Fibroblast of villous mesenchyme (primary cell): ENCODE measurements at places on chromosomes 13 and 19. TPM values are rescaled to one million over a fixed set of nuclear protein-coding genes. Genes with fewer than 3 reads are reported as not detected.

GARIN5A gene
- 0.32 TPM in 1 of 2 replicates, not detected in the other for total RNA-seq

MBD3L3 gene
- not detected in 2 replicates for total RNA-seq

MYH14 gene
- total RNA-seq: not detected in 2 replicates

ADM5 gene
- total RNA-seq: under 0.01 and 0.32 TPM in 2 replicates

CYSLTR2 gene
- not detected in 2 replicates for total RNA-seq

ZNF761 gene
- 8.7 and 13.8 TPM in 2 replicates for total RNA-seq

TNFRSF19 gene
- total RNA-seq: 95.7 and 139 TPM in 2 replicates

ZNF497 gene
- 0.32 and 0.86 TPM in 2 replicates for total RNA-seq

SULT2B1 gene
- under 0.01 TPM in 1 of 2 replicates, not detected in the other for total RNA-seq

GPC6 gene
- total RNA-seq: 6.0 and 16.1 TPM in 2 replicates

NFIX gene
- total RNA-seq: 29.6 and 30.2 TPM in 2 replicates

ADPRHL1 gene
- 1.3 and 2.9 TPM in 2 replicates for total RNA-seq

KIR2DL3 gene
- not detected in 2 replicates for total RNA-seq

F10 gene
- total RNA-seq: 8.7 and 12.5 TPM in 2 replicates

EBI3 gene
- 1.3 TPM in 1 of 2 replicates, not detected in the other for total RNA-seq

SBK2 gene
- total RNA-seq: not detected in 2 replicates

ELANE gene
- total RNA-seq: not detected in 2 replicates

BCL3 gene
- 8.6 and 10.0 TPM in 2 replicates for total RNA-seq

TUBA3C gene
- total RNA-seq: not detected in 2 replicates

STRN4 gene
- total RNA-seq: 66.5 and 75.1 TPM in 2 replicates

CATSPERD gene
- not detected in 2 replicates for total RNA-seq

IL11 gene
- 3.0 and 5.2 TPM in 2 replicates for total RNA-seq

FLT3 gene
- total RNA-seq: not detected in 2 replicates

HSD17B14 gene
- 12.2 and 13.8 TPM in 2 replicates for total RNA-seq

SPIB gene
- total RNA-seq: not detected in 2 replicates

OVOL3 gene
- not detected in 2 replicates for total RNA-seq

GPR4 gene
- not detected in 2 replicates for total RNA-seq

SIGLEC9 gene
- total RNA-seq: under 0.01 TPM in 1 of 2 replicates, not detected in the other
